ENCODE measurements at places on chromosomes 16 and 17. TPM values are rescaled to one million over a fixed set of nuclear protein-coding genes. Genes with fewer than 3 reads are reported as not detected.

TNP2 gene
- not detected for total RNA-seq

STAC2 gene
- not detected for total RNA-seq

DNA sequence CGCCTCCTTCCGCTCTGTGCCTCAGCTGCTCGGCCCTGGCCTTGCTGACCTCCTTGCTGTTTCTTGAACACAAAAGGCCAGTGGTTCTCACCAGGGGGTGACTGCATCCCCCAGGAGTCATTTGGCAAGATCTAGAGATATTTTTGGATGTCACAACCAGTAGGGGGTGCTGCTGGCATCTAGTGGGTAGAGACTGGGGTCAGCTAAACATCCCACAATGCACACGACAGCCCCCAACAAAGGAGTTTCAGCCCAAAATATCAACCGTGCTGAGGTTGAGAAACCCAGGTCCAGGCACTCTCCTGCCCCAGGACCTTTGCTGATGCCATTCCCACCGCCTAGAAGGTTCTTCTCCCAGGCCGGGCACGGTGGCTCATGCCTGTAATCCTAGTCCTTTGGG, 39.7 kb downstream of the ABCC6 start:
- no peak for DNase-seq
- no peak overlapping the region for H3K27ac ChIP-seq
- H3K4me1 ChIP-seq = no peaks in the 10 kb centered on the region
- H3K36me3 ChIP-seq = no peaks in the 10 kb centered on the region
- H3K27me3 ChIP-seq = no peaks in the 10 kb centered on the region
- no peak overlapping the region for H3K4me3 ChIP-seq

DNA sequence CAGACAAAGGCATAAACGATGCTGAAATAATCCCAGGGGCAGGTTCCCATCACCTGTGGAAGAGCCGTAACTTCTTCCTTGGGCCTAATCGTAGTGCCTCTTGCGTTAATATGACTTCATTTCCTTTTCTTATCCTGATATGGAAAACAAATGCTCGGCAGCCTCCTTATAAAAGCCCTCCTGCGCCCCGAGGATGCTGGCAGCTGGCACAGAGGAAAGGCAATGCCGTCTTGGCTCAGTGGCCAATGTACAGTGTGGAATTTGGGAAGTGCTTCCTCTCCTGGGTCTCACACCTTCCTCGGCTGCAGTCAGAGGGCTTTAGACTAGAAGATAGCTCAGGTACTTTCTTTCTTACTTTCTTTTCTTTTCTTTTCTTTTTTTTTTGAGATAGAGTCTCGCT, 3.4 kb downstream of the SCN4A start:
- H3K4me3 ChIP-seq = no peak overlapping the region
- peaks cover 7% of the 10 kb centered on the region for H3K4me1 ChIP-seq
- no peak overlapping the region for H3K27ac ChIP-seq
- DNase-seq = no peak

TBX4 gene
- total RNA-seq = not detected

GRCh38 chr16:56463153-56463552, 11.8 kb downstream of the OGFOD1 start:
- no peaks in the 10 kb centered on the region for H3K4me1 ChIP-seq
- DNase-seq = no peak
- no peak overlapping the region for H3K27ac ChIP-seq
- peaks cover 83% of the 10 kb centered on the region for H3K36me3 ChIP-seq
- H3K4me3 ChIP-seq = no peak overlapping the region

GRCh38 chr17:59026176-59026939, 80.3 kb downstream of the TRIM37 start:
- DNase-seq = no peak
- peaks cover 39% of the 10 kb centered on the region for H3K36me3 ChIP-seq
- H3K4me3 ChIP-seq = no peak overlapping the region
- no peak overlapping the region for H3K27ac ChIP-seq

DNA sequence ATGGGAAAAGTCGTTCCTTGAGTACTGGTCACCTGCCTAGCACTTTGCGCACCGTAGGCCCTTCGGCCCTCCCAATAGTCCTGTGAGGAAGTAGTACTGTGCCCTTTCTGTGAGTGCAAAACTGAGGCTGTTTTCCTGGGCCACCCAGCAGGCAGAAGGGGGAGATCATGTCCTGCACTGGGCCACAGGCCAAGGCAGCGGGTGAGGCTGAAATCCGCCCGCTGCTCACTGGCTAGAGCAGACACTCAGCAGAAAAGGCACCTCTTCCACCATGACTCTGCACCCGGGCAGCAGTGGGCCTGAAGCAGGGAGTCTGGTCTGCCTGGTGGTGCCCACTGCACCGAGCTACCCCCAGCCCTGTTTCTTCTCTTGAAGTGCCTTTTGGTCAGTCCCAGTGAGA, 20.2 kb downstream of the METTL22 start:
- H3K4me3 ChIP-seq = no peak overlapping the region
- H3K36me3 ChIP-seq = peaks cover 69% of the 10 kb centered on the region
- H3K4me1 ChIP-seq = peaks cover 13% of the 10 kb centered on the region
- no peak for DNase-seq
- H3K27ac ChIP-seq = no peak overlapping the region

DNA sequence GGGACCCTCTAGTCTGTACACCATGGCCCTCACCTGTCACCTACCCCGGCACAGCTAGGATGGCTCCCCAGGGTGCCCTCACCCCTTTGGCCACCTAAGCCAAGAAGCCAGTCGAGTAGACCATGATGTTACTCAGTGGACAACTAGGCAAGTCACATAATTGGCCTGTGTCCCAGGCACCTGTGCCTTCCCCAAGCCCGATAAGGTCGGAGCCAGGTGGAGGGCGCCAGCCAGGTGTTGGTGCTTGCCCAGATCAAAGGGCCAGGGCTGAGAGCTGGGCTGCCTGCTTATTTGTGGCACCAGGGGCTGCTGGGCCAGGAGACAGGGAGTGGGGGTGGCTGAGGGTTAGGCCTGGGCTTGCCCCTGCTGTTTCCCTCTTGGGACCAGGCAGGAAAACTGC, 16.8 kb downstream of the SPNS2 start:
- H3K4me3 ChIP-seq = no peak overlapping the region
- H3K27ac ChIP-seq = no peak overlapping the region
- H3K36me3 ChIP-seq = no peaks in the 10 kb centered on the region
- no peaks in the 10 kb centered on the region for H3K27me3 ChIP-seq
- no peak for DNase-seq
- no peaks in the 10 kb centered on the region for H3K4me1 ChIP-seq

DNA sequence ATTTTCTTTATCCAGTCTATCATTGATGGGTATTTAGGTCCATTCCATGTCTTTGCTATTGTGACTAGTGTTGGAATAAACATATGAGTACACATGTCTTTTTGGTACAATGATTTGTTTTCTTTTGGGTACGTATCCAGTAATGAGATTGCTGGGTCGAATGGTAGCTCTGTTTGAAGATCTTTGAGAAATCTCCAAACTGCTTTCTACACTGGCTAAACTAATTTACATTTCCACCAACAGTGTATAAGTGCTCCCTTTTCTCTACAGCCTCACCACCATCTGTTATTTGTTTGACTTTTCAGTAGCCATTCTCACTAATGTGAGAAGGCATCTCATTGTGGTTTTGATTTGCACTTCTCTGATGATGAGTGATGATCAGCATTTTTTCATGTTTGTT, 103.7 kb downstream of the GOSR1 start:
- no peak overlapping the region for H3K27ac ChIP-seq
- no peaks in the 10 kb centered on the region for H3K4me1 ChIP-seq
- peaks cover 5% of the 10 kb centered on the region for H3K27me3 ChIP-seq
- no peak for DNase-seq
- H3K4me3 ChIP-seq = no peak overlapping the region

Measured in activated T-helper 2 cell treated with anti-CD3 and anti-CD28 coated beads, Interferon-gamma antibody, Interleukin-2, Interleukin-4, amounts not matched to agents 10 μg/mL and 5 μg/mL and 100 μg/mL, durations not matched to agents 14 hours and 24 hours and 36 hours (primary cell).